Kasumi-1 (cell line): ENCODE measurements at places on chromosomes 4 and X.

GRCh38 chr4:124417371-124417770 lies 295.2 kb downstream of the ANKRD50 start:
- no peak for DNase-seq

DNA sequence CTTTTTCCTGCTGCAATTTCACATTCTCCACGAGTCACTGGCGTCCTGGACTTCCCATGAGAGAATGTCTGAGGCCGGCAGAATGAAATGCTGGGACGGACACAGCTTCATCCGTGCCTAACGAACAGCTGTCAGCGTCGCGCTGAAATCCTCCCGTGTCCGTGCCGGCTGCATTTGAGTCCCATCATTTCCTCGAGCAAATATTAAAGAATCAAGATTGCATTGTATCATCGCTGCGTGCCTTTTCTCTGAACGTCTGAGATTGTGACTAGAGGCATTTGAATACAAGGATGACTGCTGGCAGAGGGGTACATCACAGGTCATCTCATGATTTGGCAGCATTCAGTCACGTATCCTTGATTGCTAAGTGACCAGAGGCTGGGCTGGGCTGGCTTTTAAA lies 279.9 kb downstream of the ASMT start:
- DNase-seq: no peak

DNA sequence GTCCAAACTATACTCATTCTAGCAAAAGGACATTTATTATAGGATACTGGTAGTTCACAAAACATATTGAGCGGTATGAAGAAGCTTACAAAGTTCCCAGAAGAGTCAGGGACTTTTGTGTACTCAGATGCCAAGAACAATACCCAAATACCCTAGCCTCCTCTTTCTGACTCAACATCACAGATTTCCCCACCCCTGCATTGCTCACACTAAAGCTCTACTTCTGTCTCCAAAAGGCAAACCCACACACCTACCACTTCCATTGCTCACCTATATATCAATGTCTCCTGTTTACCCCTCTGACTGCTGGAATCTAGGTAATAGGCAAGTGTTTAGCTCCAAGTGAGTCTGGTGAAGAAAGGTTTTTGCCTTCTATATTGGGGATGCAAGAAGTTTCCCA lies 100.7 kb upstream of the HCCS start:
- DNase-seq: no peak

GRCh38 chrX:150476164-150476699 lies 92.2 kb upstream of the MTM1 start:
- no peak for DNase-seq

DNA sequence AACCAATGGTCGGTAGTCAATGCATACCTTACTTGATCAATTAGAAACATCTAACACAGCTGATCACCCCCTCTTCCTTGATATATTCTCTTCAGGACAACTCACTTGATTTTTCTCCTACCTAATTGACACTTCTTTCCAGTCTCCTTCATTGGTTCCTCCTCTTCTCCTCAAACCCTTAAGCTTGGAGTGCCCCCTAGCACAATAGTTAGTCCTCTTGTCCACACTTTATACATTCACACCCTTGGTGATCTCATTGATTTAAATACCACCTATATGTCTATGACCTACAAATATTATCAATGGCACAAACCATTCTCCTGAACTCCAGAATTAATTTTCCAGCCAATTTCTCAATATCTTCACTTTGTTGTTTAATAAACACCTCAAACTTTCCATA lies 724.0 kb downstream of the ADGRL3 start:
- DNase-seq: peak; percentile 4

DNA sequence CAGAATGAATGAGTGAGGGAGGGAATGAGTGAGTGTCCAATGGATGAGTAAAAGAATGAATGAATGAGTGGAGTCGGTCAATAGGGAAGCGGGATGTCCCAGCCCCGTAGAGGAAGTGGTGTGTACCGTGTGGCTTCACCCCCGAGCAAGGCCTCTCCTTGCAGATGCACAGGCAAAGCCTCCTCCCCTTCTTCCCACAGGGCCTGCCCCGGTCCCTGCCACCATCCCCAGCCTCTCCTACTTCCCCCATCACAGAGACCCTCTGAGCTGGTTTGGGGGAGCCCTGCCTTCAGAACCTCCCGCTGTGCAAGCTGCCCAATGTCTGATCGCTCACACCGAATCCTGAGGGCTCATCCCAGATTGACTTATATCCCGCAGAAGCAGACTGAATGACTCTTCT lies 13.6 kb downstream of the HTRA3 start:
- peak; percentile 25 for DNase-seq

- no peak for DNase-seq
Measured at GRCh38 chr4:181674315-181674875, 568.8 kb upstream of the TENM3 start.

DNA sequence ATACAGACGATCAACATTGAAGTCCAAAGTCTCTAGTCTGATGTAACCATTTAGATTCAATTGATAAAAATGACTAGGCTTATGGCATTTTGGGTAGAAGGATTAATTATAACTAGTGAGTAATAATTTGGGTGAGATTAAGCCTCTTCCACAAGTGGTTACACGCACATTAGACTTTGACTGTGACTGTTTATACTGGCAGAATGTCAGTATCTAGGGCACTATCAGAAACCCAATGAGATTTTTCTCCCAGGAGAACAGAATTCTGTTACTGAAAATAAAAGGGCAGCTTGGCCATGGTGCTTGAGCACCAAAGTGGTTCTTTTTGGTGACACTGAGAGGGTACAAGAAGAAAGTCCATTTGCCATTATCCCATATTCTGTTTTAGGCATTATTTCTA lies 3.3 kb downstream of the PLS3 start:
- DNase-seq: no peak

- DNase-seq: no peak
Measured at GRCh38 chrX:13752646-13753045, 18.1 kb downstream of the OFD1 start.

DNA sequence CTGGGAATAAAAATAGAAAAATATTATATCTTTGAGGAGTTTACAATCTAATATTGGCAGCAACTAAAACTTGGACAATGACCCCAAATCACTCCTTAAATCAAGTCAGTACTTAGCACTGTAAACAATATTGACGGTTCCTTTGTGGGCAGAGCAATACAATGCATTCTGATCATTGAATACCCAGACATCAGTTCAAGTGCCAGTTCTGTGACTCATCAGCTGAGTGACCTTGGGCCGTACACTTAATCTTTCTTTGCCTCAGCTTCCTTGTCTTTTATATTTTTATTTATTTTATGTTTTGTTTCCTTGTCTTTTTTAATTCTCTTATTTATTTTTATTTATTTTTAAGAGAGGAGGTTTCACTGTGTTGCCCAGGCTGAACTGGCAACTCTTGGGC lies 112.2 kb upstream of the ANXA3 start:
- no peak for DNase-seq

- no peak for DNase-seq
Measured at GRCh38 chr4:162838671-162839070, 328.0 kb downstream of the NAF1 start.

GRCh38 chrX:132520213-132520612 lies 31.4 kb upstream of the MBNL3 start:
- DNase-seq: no peak

- no peak for DNase-seq
Measured at GRCh38 chr4:64192731-64193412, 216.4 kb downstream of the TECRL start.

DNA sequence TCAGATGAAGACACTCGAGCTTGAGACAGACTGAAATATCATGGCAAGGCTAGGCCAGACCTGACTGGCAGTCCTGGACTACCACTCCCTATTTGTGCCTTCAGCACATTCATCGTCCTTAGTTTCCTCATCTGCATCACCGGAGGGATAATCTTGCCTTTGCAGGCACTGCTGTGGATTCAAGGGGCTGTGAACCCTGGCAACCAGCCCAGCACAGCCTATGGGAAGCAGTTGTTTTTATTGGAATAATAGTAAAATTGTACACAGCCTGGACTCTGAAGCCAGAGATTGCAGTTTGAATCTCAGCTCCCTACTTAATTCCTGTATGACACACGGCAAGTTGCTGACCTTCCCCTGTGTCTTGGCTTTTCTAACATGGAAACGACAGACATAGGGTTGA lies 161.0 kb downstream of the NSUN7 start:
- DNase-seq: no peak

DNA sequence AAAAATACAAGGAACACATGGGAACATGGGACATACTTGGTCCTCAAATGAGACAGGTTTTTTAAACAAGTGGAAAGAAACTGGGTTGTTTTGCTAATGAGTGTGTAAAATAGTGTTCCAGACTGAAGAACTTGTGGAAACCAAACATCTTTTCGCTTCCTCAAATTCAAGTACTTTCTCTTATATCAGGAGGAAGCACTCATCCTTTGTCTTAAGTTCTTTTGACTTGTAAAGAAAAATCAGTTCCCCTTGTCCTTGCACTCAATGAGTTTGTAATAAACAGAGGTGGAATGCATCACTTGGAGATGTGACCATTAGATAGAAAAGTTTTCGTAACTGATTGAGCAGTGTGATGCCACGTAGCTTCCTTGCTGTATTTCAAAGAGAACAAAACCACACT lies 101.1 kb downstream of the PHOX2B start:
- peak; percentile 4 for DNase-seq

- DNase-seq: no peak
Measured at GRCh38 chr4:42296196-42296595, 101.1 kb upstream of the SHISA3 start.

DNA sequence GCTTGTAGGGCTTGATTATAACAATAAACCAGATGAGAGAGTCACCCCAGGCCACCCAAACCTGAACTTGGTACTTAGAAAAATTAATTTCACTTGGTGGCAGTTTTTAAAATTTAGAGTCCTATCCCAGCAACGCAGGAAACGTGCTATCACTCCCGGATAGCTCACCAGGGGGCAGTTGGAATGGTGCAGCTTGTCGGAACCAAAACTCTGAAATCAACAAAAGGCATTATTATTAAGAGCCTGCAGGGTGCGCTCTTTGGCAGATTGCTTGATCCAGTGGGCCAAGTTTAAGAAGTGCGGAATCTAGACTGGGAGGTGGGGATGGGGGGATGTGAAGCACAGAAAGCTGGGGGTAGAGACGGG lies 2.4 kb downstream of the FRAS1 start:
- DNase-seq: peak; percentile 78

- no peak for DNase-seq
Measured at GRCh38 chr4:78512357-78512920, 39.1 kb upstream of the ANXA3 start.

- DNase-seq: no peak
Measured at GRCh38 chr4:180280726-180281297, 1962.4 kb upstream of the TENM3 start.

DNA sequence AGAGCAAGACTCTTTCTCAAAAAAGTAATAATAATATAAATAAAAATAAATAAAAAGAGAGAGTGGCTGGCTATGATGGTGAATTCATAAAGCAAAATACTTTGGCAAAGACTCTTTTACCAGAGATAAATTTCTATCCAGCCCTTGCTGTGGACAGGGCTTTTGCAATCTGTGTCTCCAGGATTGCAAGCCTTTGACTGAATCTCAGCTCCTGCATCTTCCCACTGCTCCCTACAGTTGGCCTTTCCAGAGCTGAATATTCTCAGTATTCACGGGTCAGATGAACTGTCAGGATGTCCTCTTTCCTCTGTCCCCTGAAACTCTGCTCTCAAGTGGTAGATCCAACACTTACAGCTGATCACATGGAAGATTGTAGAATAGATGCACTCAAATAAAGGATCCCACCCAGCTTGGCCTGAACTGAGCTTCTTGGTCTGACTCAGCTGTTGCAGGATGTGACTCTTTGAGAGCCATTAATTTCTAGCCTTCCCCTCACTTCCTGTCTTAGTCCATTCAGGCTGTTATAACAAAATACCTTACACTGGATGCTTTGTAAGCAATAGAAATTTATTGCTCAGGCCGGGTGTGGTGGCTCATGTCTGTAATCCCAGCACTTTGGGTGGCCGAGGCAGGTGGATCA lies 123.4 kb upstream of the GUCY1A1 start:
- DNase-seq: no peak

GRCh38 chrX:154294791-154295574 lies at the start of gene TEX28:
TSS of gene TEX28 (minus strand) at chrX:154295124. CDS start at chrX:154292117, 3,007 bp downstream.
- DNase-seq: no peak

DNA sequence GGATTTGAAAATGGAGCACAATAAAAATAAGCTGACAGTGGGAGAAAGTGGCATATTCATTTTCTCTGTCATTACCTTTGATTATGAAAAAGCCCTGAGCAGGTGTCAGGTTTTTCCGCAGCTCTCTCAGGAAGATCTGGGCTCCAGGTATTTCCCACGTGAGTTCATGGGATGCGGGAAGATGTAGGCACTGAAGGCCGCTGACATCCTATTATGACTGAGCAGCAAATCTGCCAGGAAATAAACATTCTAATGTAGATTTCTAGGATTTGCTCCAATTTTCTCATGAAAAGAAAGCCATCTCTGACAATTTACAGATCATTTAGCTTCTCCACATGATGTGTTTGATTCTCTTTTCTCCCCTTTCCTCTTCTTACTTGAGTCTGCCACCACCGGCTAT lies 160.7 kb downstream of the KIT start:
- no peak for DNase-seq

DNA sequence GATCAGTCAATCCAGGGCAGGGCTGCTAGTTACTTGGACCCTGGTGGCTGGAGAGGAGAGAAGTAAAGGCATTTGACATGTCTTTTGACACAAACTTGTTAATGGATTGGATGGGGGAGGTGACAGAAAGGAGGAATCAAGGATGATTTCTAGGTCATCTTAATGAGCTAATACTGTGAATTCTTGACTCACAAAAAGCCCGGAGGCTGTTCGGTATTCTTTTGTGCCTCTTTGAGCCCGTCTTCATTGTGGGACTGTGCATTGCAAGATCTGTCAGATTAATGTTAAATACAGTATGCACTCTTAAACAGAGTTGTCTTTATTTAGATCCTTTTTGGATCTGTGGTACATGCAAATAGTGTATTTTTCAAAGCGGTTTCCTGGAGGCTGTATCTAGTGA lies 25.1 kb downstream of the POLA1 start:
- DNase-seq: no peak

DNA sequence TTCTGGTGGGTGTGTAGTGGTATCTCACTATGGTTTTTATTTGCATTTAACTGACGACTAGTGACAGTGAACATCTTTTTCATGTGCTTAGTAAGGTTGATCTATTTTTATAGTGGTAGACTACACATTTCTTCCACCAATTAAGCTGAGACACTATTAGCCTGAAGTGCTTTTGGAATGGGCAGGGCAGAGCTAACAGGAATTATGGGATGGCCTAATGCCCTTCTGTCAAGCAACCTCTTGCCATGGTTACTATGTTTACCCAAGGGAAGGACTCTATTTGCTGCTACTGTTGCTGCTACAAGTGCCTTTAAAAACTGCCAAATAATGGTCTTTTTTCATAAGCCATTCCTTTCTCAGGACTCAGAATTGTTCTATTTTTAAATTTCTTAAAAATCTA lies 676.7 kb upstream of the ACTRT1 start:
- no peak for DNase-seq
